ENCODE measurements at places on chromosomes 13 and 19.

DNA sequence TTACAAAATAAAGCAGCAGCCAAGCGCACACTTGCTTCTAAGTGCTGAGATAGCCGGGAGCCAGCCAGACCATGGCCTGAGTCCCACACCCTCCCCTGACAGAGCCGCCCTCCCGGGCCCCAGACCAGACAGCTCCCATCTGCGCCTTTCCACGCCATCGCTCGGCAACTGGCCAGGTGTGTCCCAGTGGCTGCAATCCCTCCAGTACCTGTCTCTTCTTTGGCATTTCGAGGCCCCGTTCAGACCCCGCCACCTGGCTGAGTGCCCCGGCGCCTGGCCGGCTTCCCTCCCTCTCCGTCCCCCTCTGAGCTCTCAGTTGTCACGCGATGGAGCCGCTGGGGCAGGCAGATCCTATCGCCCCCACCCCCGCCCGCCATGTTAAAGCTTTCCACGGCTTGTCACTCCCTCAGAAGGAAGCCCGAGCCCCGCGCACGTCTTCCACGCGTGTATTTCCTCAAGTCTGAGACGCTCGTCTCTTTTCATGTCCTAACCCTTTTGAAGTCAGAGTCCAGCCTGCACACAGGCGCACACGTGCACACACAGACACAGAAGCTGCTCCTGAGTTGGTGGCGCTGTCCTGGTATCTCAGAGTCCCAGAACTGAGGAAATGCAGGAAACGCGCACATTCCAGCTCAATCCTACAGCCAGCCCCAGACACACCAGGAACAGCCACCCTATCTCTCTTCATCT lies 7.9 kb downstream of the MLLT1 start:
- DNase-seq = no peak

- DNase-seq = no peak
Measured at GRCh38 chr19:46109876-46110275, 14.6 kb downstream of the IGFL3 start.

- DNase-seq = no peak
Measured at GRCh38 chr19:3114018-3114726, 20.0 kb downstream of the GNA11 start.

DNA sequence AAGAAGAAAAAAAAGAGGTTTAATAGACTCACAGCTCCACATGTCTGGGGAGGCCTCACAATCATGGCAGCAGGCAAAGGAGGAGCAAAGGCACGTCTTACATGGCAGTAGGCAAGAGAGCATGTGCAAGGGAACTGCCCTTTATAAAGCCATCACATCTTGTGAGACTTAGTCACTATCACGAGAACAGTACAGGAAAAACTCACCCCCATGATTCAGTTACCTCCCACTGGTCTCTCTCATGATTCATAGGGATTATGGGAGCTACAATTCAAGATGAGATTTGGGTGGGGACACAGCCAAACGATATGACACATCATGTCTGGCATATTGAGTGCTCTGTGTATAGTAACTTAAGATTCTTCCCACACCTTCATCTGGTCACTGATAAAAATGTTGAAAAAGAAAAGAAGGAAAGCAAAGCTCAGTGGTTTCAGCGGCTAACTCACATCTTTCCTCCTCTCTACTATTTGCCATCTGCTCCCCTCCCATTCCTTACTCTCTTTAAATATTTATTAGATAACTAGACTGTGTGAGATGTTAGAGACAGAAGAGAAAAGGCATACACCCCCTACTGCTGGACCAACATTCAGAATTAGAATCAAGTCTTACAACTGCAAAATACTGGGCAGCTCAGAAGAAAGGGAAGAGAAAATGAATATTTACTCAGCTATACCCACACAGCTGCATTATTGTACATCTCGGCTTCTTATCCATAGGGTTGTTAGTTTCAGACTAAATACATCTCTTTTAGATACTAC lies 60.1 kb upstream of the AKAP11 start:
- no peak for DNase-seq

DNA sequence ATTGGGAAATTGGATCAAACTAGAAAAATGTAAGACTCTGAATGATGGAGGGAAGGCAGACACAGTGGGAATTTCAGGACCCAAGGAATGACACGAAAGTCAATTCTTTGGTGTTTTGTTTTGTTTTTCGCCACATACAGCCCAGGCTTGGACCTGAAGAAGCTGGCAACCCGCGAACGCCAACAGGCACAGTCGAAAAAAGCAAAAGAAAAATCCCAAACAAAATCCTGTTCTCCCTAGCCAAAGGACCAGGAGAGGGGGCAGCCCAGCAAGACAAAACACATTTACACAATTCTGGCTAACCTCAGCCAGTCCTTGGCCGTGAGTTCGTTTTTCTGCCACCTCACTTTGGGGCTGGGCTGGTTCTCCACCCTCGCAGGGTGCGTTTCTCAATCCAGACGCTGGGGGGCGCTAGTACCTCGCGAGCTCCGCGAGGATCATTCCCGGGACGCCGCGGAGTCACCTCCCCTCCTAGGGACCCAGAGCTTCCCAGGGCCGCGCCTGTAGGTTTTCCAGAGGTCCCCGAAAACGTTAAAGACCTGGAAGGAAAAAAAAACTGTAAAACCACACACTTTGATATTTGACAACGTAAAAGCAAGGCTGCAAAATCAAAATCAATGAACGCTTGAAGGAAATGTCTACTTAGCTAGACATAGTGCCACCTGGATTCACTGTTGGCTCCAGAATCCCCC lies 34.9 kb upstream of the TPM4 start:
- peak; percentile 69 for DNase-seq

DNA sequence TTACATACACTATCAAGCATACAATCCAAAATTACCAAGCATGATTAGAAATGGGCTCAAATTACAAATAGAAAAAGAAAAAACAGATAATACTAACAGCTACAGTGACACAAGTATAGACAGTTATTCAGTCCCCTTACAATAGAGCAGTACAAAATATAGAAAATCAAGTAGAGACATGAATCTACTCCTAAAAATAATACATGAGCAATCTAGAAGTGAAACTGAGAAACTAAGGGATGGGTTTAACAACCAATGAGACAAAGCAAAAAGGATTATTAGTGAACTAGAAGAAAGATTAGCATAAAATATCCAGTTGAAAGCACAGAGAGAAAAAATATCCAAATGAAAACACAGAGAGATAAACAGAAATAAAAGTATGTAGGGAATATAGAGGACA lies 426.7 kb downstream of the TBC1D4 start:
- no peak for DNase-seq

GRCh38 chr13:91126806-91127205 lies 220.7 kb upstream of the MIR17HG start:
- no peak for DNase-seq

- no peak for DNase-seq
Measured at GRCh38 chr13:45615501-45616101, at the start of gene ERICH6B. Gene ERICH6B (minus strand): TSS chr13:45615739. CDS start chr13:45597005, 18,734 bp downstream.

DNA sequence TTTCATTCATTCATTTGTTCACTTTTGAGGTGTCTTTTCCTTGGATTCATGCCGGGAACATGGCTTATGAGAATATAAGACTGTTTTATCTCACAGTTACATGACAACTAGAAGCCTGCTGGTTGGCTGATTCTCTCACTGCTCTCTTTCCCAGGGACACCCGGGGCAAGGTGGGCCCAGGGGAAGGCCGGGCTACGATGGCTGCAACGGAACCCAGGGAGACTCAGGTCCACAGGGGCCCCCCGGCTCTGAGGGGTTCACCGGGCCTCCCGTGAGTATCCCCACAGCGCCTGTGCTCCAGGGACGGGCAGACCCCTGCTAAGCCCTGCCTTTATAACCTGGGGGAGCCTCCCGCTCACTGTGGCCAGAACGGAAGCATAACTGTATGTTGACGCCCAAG lies 121.2 kb downstream of the COL4A2 start:
- no peak for DNase-seq

DNA sequence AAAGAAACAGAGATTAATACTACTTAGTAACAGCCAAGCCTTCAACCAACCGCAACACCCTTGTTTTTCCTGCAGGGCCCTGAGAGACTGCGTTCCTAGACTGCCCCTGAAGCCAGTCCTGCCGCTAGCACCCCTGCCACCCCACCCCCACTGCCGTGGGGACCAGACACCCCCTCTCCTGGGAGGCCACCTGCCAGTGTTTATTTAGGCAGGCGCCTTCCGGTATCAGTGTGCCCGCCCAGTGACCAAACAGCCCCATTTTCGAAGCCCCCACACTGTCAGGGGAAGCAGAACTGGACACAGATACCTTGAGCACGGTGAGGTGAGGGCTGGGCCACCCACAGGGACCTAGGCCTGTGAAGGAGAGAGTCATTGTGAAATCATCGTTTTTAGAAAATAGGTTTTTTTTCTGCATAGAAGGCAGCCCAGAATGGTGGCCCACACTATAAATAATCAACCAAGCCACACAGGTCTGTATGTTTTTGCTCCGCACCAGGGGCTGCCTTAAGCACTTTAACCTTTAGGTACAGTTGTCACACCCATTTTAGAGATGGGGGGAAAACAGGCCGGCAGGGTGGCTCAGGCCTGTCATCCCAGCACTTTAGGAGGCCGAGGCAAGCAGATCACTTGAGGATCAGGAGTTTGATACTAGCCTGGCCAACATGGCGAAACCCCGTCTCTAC lies 3.5 kb upstream of the TLE5 start:
- no peak for DNase-seq

- no peak for DNase-seq
Measured at GRCh38 chr13:112962396-112962795, 6.6 kb upstream of the MCF2L start.

DNA sequence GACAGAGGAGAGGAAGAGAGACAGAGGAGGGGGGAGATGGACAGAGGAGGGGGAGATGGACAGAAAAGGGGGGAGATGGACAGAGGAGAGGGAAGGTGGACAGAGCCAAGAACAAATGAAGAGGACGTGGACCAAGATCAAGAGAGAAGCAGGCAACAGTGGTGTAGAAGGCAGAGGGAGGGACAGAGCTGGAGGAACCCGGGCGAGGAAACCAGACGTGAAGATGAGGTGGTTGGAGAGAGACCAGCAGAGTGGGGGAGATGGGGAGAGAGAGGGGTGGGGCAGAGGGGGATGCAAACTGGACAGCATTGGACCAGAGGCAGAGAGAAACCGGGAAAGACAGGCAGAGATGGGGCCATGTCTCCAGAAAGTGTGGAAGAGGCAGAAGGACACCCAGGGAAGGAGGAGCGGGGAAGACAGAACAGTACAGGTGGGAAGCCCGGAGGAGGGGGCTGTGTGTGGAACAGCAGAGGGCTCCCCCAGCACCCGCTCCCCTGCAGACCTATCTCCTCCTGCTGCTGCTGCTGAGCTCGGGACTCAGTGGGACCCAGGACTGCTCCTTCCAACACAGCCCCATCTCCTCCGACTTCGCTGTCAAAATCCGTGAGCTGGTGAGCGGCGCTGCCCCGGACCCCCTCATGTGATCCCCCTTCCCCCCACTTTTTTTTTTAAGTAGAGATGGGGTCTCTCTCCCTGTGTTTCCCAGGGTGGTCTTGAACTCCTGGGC lies 1.3 kb downstream of the FLT3LG start:
- DNase-seq = no peak

- no peak for DNase-seq
Measured at GRCh38 chr19:32718286-32718685, 1.3 kb upstream of the TDRD12 start.

DNA sequence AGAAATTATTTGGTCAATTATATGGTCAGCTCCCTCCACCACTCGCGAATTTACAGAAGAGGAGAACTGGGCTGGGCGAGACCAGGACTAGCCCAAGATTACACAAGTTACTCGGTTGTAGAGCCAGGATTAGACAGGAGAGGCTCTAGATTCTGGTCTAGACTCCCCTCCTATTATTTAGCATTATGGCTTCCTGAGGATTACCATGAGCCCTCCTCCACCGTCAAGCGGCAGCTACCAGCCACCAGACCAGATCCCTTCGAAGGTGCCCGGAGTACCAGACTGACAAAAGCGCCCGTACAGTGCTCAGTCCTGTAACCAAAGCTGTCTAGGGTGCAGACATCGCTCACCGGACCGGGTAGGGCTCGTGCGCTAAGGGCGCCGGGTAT lies 497 bp upstream of the MLNR start:
- DNase-seq = no peak

DNA sequence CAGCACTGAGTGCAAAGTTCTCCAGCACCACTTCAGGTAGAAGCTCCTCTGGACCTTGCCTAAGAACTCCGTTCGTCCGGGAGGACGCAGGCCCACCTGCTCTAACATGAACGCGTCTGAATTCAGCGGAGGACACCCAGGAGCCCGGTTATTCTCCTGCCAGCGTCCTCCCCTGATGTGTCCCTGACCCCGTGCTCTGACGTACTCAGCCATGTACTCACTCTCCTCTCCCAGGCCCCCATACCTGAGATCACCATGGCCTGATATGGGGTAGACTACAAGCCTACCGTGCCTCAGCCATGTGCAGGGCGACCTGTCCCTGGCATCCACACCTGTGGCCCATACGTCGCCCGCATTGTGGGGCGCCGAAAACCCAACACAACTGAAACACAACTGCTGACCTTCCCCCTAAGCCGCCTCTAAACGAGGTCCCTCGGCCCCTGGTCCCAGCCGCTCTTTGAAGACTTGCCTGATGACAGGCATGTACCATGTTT lies 744 bp upstream of the ZNF584 start:
- no peak for DNase-seq

GRCh38 chr13:79533781-79534400 lies 52.9 kb downstream of the NDFIP2 start:
- DNase-seq = no peak

DNA sequence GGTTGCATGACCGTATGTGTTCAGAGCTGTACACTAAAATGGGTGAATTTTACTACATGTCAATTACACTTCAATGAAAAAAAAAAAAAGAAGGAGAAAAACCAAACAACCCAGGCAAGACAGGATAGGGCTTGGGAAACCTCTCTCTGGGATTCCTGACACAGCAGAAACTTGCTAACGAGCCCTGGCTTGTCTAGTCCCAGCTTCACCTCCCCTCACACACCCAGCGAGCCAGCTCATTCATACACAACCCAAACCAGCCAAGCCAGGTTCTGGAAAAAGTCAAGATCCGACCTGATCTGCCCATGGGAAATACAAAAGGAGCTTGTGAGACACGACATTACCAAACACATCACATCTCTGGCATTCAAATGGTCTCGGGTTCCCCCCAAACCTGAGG lies 3.7 kb upstream of the TECR start:
- DNase-seq = no peak

- no peak for DNase-seq
Measured at GRCh38 chr19:6686628-6686975, 16.6 kb upstream of the TNFSF14 start.
